ENCODE measurements at places on chromosomes 5 and 9.

GRCh38 chr5:101112645-101113044 lies 209.6 kb upstream of the ST8SIA4 start:
- no peak for DNase-seq

GRCh38 chr5:10339058-10339811 lies 14.3 kb upstream of the MARCHF6 start:
- no peak for DNase-seq

GRCh38 chr9:136646827-136647711 lies 15.6 kb upstream of the EGFL7 start:
- DNase-seq = no peak

DNA sequence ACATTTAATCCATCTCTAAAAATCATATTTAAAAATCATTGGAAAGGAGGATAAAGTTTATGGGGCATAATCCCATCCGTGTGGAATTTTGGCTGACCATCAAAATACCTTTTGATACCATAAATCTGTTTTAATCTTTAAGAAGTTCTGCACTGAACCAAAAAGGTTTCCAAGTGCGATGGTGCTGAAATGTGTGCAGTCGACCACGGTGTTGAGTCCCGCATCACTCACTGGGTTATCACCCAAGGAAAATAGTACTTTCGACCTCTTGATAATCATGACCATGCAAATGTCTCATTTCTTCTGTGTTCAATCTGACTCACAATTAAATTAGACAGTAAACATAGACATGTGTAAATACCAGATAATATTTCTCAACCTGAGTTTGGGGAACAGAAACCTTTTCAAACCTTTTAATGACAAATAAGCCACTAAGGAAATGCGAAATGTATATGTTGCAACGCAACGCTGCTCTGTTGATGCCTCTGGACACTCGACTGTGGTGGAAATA lies 62.0 kb upstream of the CDH6 start:
- DNase-seq = no peak

- no peak for DNase-seq
These were observed 21.3 kb downstream of the MSX2 start for GRCh38 chr5:174745590-174746103.

GRCh38 chr5:5179079-5179478 lies 38.9 kb downstream of the ADAMTS16 start:
- no peak for DNase-seq

DNA sequence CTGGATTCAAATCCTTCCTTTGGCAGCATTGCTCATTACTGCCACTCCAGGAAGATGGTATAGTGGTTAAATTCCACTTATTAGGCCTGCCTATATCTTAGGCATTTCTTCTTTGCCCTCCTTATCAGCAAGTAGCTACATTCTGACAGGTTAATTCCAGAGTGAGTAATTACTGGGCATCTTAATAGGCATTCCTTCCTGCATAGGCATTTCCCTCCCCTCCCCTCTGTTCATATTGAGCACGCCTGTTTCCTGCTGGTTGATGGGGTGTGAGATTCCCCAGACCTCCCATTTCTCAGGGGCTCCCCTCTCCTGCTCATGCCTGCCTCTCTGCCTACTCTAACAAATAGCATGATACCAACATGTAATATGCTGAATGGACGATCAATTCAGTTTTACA lies 305.9 kb downstream of the CYLC2 start:
- no peak for DNase-seq

DNA sequence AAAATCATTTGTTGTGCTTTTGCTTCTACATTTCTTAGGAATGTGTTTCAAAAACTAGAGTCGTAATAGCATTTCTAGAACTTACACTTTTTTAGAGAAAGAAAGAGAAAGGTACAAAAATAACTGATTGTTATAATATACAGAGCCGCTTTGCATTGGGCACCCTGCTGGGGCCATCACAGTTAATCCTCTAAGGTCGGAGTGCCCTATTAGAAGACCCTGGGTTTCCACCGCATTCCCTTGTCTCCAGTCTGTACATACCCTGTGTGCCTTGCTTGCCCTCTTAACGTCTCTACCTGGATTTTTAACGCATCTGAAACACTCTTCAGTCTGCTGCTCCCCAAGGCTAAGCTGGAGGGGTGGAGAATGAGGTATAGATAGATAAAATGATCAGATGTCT lies 1.3 kb downstream of the MARVELD2 start:
- DNase-seq = no peak

DNA sequence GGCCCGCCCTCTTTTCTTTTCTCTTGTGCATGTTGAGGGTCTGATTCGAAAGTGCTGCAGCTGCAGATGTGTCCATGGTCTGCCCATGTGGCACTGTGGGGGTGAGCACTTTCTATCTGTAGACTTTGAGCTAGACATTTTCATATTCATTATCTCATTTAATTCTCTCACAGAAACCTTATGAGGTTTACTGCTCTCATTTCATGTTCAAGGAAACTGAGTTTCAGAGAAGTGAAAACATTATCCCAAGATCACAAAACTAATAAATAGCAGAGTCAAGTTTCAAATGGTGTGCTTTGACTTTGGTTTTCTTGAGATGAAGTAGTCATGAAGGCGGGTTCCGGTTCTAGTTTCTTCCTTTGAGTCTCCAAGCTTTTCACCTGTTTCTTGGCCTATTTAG lies 536.5 kb upstream of the ZNF462 start:
- no peak for DNase-seq

- no peak for DNase-seq
These were observed 60.9 kb downstream of the YTHDC2 start for GRCh38 chr5:113574417-113574816.
